ENCODE measurements at places on chromosomes 5 and 9. TPM values are rescaled to one million over a fixed set of nuclear protein-coding genes. Genes with fewer than 3 reads are reported as not detected.
A peak's percentile ranks its signal among the peaks of the same experiment; 100 is the strongest.

GRCh38 chr5:150085950-150086715 lies at the start of gene CSF1R:
CSF1R (minus strand) TSS chr5:150086554; CDS start chr5:150086427, 127 bp downstream.
- DNase-seq: no peak
- H3K4me1 ChIP-seq: no peaks in the 10 kb centered on the region
- no peak within 1 kb of the TSS for H3K4me3 ChIP-seq
- H3K36me3 ChIP-seq: no peaks in the 10 kb centered on the region
- no peak within 1 kb of the TSS for H3K27ac ChIP-seq

- no peak for DNase-seq
- H3K4me1 ChIP-seq: no peaks in the 10 kb centered on the region
- H3K4me3 ChIP-seq: no peak overlapping the region
- H3K27me3 ChIP-seq: no peaks in the 10 kb centered on the region
Measured at GRCh38 chr9:78865737-78866136, 568.8 kb downstream of the PSAT1 start.

GRCh38 chr5:75509956-75510355 lies 1.5 kb downstream of the CERT1 start:
- peak overlapping the region; percentile 89 for H3K4me3 ChIP-seq
- no peak for DNase-seq
- H3K27me3 ChIP-seq: no peaks in the 10 kb centered on the region
- peaks cover 5% of the 10 kb centered on the region for H3K36me3 ChIP-seq

GRCh38 chr5:172727551-172727950 lies 43.4 kb downstream of the DUSP1 start:
- no peak for DNase-seq
- no peaks in the 10 kb centered on the region for H3K4me1 ChIP-seq
- H3K27ac ChIP-seq: no peak overlapping the region
- no peak overlapping the region for H3K4me3 ChIP-seq
- H3K27me3 ChIP-seq: no peaks in the 10 kb centered on the region

GRCh38 chr9:128638580-128638979 lies 18.1 kb downstream of the DYNC2I2 start:
- no peaks in the 10 kb centered on the region for H3K27me3 ChIP-seq
- DNase-seq: no peak
- H3K4me3 ChIP-seq: no peak overlapping the region

TRMT10B gene
- 12.5 TPM for total RNA-seq

DNA sequence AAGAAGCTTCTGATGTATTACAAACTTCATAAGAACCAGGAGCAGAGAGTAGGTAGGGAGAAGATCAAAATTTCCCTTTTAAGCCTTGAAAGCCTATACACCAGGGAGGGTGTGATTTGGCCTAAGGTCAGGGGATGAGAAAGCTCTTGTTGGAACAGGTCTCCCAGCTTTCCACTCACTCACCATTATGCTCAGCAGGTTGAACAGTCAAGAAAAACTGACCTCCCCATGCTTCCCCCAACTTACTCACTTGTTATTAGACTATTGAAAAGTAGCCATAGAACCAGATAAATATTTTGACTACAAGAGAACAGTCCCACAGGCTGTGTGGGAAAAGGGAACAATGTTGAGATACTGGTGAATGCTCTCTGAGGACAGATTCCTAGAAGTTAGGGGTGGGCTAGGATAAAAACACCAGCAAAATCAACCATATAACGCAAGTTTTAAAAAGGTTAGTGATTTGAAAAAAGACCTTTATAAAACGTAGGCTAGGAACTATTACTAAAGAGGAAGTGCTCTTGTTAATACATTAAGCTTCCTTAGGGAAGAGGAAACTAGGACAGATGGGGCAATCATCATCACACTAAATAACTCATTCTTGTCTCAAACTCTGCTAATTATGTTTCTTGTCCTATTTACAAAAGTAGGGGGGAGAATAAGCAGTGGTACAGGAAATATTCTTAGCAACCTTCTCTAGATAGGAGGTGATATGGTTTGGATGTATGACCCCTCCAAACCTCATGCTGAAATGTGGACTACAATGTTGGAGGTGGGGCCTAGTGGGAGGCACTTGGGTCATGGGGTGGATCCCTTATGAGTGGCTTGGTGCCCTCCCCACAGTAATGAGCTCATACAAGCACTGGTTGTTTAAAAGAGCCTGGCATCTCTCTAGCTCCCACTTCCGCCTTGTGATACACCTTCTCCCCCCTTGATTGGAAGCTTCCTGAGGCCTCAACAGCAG lies 31.0 kb downstream of the PCDHGC5 start:
- H3K4me1 ChIP-seq: no peaks in the 10 kb centered on the region
- no peaks in the 10 kb centered on the region for H3K27me3 ChIP-seq
- H3K36me3 ChIP-seq: peaks cover 95% of the 10 kb centered on the region
